ENCODE measurements at places on chromosomes 13 and 19. TPM values are rescaled to one million over a fixed set of nuclear protein-coding genes. Genes with fewer than 3 reads are reported as not detected.

Gene ZNF773
- 9.9 TPM for total RNA-seq

Gene BCL3
- total RNA-seq = 7.0 TPM

Gene URAD
- not detected for total RNA-seq

Gene PSPN
- total RNA-seq = 1.6 TPM

Gene KCNJ14
- 0.36 TPM for total RNA-seq

Gene PLVAP
- total RNA-seq = 0.75 TPM

Gene IFI30
- total RNA-seq = not detected

Gene FUT3
- not detected for total RNA-seq

Gene OR10H1
- total RNA-seq = not detected

Gene ACER1
- total RNA-seq = not detected

Gene TIMM50
- 77.4 TPM for total RNA-seq

Gene DCT
- total RNA-seq = not detected

Gene F10
- total RNA-seq = 1.6 TPM

Gene FAM124A
- 1.9 TPM for total RNA-seq

Gene LIM2
- total RNA-seq = not detected

Gene SERPINE3
- not detected for total RNA-seq

Gene ATP12A
- not detected for total RNA-seq

Gene TMEM272
- not detected for total RNA-seq

Gene DNASE2
- total RNA-seq = 11.1 TPM

Gene MIR17HG
- total RNA-seq = 7.2 TPM

Gene KLC3
- 0.19 TPM for total RNA-seq

Gene CRTC1
- total RNA-seq = 0.90 TPM

Gene OCEL1
- 1.8 TPM for total RNA-seq

Gene CYP2A7
- total RNA-seq = not detected

Gene ZNF492
- total RNA-seq = 0.19 TPM

Gene MYO16
- under 0.01 TPM for total RNA-seq

Gene ATP4A
- total RNA-seq = not detected

Gene APOE
- 0.28 TPM for total RNA-seq

Gene SPRED3
- total RNA-seq = 5.3 TPM

Gene CEBPG
- total RNA-seq = 27.0 TPM

Gene NEK5
- 0.09 TPM for total RNA-seq

Gene KLK7
- total RNA-seq = not detected

Gene TNNI3
- not detected for total RNA-seq

Gene CABP5
- not detected for total RNA-seq

Gene GGN
- total RNA-seq = 0.18 TPM

Gene IGLON5
- under 0.01 TPM for total RNA-seq

Gene UBE2L5
- total RNA-seq = not detected

Gene ZNF154
- 2.4 TPM for total RNA-seq

All from endothelial cell of coronary artery (primary cell).